Smooth muscle cell of the umbilical artery (primary cell): ENCODE measurements at places on chromosomes 13 and 19. TPM values are rescaled to one million over a fixed set of nuclear protein-coding genes. Genes with fewer than 3 reads are reported as not detected.

The CERS4 gene
- total RNA-seq: 11.0 and 19.0 TPM in 2 replicates

The ASPDH gene
- total RNA-seq: not detected in 2 replicates

The PSG6 gene
- total RNA-seq: not detected in 2 replicates

The PRTN3 gene
- total RNA-seq: not detected in 2 replicates

The TMEM272 gene
- not detected in 2 replicates for total RNA-seq

The FAM216B gene
- total RNA-seq: not detected in 2 replicates

The NCR1 gene
- not detected in 2 replicates for total RNA-seq

The KIR3DL2 gene
- total RNA-seq: not detected in 2 replicates

The ANKLE1 gene
- total RNA-seq: 0.51 and 0.59 TPM in 2 replicates

The SHISA7 gene
- total RNA-seq: not detected in 2 replicates

The LRP3 gene
- 24.6 and 40.9 TPM in 2 replicates for total RNA-seq

The ZNF556 gene
- total RNA-seq: not detected in 2 replicates

The JAK3 gene
- total RNA-seq: 2.7 and 3.4 TPM in 2 replicates

The GPALPP1 gene
- total RNA-seq: 27.0 and 35.2 TPM in 2 replicates

The LAIR1 gene
- not detected in 2 replicates for total RNA-seq

The PSG1 gene
- total RNA-seq: not detected in 2 replicates

The TMEM86B gene
- 0.59 and 1.4 TPM in 2 replicates for total RNA-seq
